ENCODE measurements at places on chromosomes 6 and 20.

DNA sequence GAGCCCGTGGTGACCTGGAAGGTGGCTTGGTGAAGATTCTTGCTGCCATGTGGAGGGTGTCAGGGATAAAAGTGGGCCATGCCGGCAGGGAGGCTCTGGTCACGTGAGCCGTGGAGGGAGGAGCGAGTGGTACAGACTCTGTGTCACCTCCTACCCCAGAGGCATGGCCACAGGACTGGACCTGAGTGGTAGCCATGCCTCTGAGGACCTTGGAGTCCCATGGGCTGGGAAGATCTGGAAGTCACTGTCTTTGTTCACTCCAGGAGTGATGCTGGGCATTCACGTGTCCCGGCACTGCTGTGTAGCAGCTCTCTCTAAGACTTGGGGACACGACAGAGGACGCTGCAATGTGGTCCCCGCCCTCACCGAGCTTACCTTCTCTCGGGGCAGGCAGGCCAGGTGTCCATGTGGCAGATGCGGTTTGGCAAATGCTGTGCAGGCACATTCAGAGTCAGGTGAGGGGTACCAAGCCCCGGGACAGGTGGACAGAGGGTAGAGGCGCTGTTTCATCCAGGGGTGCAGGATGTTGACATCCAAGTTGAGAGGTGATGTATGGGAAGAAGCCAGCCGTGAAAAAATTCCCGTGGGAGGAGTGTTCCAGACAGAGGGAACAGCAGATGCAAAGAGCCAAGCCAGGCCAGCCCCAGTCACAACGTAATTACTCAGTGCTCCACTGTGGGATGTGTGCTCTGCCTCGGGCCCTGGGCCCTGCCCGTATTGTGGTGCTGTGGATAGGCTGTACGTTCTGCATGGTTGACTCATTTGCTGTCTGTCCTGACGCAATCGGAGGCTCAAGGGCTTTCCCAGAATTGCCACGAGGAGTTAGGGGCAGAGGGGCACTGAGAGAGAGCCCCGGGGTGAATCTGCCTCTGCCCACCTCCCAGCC is 307.8 kb downstream of the TAF4 start:
- no peak for DNase-seq

- DNase-seq: peak; percentile 29
Observed at GRCh38 chr6:143164565-143165105, 103.9 kb downstream of the AIG1 start.

DNA sequence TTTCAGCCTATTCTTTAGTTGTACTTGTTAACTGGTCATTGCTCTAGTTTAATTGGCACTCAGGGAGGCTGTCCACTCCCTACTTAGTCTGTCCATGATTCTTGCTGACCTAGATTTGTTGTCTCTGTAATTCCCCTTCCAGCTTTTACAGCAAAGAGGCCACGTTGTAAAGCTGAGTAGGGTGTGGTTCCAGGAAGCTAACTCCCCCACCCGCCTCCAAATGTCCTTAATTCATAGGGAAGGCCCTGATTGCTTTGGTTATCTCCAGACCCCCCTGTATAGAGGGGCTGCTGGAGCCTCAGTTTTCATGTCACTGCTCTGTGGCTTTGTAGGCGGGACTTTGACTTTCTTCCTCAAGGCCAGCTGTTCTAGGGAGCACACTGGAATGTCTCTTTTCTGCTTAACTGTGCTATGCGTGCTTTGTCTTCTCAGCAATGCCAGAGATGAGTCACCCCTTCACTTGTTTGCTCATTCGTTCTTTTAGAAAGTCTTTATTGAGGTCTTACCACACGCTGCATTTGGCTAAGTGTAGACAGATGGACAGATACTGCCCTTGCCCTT is 175.1 kb upstream of the JAG1 start:
- peak; percentile 82 for DNase-seq

DNA sequence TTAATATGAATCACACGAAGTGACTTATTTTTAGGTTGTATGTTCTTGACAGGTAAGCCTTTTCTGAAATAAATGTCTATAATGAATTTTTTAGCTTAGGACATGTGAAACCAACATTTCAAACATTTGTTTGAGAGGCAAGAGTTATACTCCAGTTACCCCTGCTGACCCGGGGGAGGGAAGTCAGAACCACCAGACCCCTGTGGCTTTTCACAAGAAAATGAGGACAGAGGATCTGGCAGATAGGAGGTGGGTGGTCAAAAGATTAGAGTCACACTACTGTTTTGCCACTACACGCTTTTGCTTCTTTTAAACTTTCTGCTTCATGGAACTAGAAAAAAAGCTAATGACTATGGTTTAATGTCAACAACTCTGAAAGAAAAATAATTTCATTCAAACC is 27.5 kb upstream of the ADGRF4 start:
- DNase-seq: no peak

- DNase-seq: no peak
Observed at GRCh38 chr6:134105940-134106339, 53.5 kb upstream of the SLC2A12 start.
